ENCODE measurements at places on chromosomes 4 and X. TPM values are rescaled to one million over a fixed set of nuclear protein-coding genes. Genes with fewer than 3 reads are reported as not detected.

DNA sequence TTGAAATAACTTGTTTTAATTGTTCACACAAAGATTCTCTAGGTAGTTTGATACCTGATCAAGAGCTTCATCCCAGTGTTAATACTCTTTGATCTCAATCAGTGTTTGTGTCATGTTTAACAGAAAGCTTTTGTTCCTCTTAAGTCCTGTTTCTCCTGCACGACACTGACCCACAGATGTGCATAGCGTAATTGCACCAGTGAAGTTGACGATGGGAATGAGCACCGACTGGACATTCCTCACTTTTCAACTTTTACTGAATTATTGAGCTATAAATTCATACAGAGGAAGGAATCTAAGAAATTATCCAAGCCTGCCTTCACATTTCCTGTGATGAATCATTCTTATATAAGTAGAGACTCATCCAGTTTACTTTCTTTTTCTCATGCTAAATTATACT, 878.7 kb upstream of the TENM3 start:
- DNase-seq, result no peak

DNA sequence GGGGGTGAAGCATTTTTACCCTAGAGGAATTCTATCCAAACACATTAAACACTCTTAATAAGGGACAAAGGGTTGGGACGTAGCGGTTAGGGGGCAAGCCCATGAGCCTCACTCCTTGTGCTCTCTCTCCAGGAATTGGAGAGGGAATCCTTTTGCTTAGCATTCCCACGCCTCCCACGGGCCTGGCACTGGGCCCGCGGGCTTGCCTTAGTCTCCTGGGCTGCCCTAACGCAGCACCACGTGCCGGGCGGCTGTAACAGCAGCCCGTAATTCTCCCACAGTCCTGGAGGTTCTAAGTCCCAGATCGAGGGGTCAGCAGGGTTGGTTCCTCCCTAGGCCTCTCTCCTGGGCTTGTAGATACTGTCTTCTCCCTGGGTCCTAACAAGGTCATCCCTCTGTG, 67.5 kb downstream of the TBL1X start:
- DNase-seq, result no peak

DNA sequence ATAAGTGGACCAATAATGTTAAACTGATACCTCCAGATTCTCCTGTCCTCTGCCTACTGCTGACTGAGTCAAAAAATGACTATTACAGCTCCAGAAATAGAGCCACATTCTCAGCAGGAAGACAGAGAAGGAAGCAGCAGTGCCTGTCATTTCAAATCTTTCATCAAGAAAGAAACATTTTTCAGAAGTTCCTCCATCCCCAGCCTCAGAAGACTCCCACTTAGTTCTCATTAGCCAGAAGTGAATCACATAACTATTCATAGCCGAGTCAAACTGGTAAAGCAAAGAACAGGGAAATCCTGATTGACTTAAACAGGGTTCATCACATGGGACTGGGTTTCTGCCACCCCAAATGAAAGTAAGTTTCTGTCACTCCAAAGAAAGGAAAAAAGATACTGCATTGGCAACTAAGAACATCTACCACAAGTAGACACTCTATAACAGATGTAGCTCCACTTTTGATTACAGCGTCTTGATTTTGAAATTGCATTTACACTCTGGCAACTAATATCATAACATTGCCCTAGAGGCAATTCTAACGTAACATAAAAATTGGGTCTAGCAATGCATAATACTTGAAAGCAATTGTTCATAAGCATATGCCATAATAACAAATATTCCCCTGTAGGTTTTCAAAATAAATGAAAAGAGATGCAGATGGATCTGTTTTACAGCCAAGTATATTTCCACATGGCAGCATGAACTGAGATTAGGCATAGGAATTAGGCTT, 599.8 kb downstream of the GALNTL6 start:
- no peak for DNase-seq

DNA sequence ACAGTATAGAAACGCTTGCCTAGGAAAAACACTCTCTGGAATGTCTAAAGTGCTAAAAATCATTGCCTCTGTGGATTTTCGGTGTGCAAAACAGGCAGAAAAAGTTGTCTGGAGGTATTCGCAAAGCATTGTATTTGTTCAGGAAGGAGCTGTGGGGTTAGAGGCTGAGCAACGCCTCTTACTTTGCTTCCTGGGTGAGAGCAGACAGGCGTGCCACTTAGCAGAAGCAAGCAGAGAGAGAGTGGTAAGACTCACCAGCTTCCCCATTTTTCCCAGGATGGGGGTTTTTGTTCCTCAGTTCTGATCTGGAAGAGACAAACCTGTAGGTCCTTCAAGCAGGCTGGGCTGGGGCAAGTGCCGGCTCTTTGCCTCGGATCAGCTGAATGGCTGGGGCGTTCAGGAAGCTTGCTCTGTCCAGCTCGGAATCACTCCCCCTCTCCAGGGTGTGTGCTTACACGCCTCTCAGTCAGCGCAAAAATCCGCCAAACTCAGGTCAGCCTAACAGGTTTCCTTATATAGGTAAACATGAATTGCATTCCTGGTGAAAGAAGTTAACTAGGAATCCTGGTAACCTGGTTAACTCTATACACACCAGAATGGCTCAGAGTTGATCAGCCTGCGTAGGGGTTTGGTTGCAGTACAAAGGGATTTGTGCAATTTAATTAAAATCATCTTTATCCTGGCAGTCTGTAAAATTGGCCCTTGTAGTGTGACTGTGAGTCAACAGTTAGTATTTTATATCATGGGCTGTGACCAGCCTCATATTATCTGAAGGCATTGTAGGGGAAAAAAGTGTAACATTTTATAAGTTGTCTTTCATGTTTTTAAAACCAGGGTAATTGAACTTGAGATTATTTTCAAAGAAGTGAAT, 213.1 kb upstream of the MID1 start:
- peak; percentile 32 for DNase-seq

DNA sequence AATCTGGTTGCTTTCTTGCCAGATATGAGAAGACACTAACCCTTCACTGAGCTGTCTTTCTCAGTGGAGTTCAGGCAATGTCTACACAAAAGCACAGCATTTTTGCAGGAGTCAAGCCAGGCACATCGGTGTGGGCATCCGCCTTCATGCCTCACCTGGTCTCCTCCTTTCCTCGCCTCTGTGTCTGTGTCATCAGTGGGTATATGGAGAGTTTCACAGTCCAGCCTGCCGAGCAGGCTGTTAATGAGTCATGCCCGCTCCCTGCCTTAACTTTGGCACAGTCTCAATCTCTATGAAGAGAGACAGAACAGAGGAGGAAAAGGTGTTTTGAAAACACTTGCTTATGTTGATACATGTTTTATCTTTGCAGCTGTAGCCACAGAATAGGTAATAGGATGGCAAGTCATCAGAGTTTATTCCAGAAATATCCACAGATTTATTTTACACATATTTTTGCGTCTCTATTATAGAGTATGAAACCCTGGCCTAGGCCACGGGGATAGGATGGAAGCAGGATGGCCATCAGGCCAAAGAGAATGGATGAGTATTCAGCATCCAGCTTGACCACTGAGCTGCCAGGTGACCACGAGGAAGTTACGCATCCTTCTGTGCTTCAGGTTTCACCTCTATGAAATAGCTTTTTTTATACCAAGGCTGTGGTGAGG, 32.8 kb upstream of the MAML3 start:
- no peak for DNase-seq

DNA sequence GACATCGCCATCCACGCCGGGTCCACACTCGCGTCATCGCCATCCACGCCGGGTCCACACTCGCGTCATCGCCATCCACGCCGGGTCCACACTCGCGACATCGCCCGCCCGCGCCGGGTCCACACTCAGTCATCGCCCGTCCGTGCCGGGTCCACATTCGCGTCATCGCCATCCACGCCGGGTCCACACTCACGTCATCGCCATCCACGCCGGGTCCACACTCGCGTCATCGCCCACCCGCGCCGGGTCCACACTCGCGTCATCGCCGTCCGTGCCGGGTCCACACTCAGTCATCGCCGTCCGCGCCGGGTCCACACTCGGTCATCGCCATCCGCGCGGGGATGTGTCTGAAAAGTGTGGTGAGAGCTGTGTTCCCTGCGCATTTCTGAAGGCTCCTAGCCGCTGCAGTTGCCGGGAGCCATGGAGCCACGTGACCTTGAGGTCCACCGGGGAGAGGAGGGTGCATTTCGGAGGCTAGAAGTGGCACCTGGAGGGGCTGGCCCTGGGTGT, 17.3 kb downstream of the PCGF3 start:
- DNase-seq, result no peak

DNA sequence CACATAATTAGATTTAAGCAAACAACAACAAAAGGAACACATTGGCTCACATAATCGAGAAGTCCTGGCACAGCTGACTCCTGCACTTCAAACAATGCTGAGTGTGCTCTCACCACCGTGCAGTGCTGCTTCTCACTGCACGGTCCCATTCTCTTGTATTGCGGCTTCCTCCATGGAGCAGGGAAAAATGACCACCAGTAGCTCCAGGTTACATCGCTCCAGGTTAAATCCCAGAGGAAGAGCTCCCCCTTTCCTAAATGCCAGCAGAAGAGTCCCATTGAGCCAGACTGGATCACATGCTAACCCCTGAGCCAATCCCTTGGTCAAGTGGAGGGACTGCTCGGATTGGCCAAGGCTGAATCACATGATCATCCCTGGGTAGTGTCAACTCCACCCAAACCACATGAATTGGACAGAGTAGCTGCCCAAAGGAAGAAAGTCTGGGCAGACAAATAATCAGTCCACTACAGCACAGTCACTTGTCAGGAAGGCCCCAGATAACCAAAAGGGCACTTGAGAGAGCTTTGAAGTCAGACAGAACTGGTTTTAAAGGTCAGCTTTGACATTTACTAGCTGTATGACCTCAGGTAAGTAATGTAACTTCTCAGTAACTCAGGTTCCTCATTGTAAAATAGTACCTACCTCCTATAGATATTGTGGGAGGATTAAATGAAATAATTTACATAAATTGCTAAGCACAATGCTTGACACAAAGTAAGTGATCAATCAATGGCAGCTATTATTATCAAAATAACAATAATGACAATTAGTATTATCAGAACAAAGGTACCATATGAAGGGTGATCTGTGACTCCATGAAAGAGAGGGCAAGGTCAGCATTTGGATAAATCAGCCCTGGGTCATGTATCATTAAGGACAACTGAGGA, 14.3 kb downstream of the TEC start:
- peak; percentile 57 for DNase-seq

- no peak for DNase-seq
These were observed 96.8 kb downstream of the PHEX start for GRCh38 chrX:22128961-22129360.

DNA sequence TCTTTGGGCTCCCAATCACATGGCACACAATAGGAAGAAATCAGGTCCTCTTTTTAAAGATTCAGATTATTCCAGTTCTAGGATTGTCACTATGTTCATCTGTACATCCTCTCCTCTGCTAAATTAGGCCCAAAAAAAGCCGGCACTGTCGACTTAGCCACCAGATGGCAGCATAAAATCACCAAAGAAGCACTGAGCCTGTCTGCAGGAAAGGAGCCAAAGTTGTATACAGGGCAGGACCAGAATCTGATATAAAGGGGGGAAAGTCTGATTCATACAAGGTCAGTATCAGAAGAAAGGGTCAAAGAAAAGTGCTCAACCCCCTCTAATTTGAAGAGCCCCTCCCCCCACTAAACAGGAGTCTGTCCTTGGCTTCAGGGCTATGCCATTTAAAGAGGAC, 292.5 kb downstream of the CHIC1 start:
- DNase-seq, result peak; percentile 43

GRCh38 chr4:168386002-168386401, 67.5 kb upstream of the DDX60 start:
- DNase-seq, result no peak

DNA sequence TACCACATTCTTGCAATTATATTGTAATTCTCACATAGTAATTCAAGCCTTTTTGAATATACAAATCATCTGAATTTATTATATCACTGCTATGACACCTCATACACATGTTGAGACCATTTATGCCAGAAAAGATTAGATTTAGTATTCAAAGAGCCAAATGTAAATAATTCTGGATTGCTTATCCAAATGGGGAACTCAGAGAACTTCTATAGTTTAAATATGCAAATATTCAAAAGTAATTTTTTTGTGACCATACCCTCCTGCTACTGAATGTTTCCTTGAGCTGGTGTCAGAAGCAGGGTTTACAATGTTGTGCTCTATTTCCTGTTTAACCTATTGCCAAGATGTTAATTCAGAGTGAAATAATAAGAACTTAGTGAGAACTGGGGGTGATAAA, 372.2 kb downstream of the TRIML1 start:
- no peak for DNase-seq

Gene GNRHR
- total RNA-seq, result not detected

Gene IRS4
- total RNA-seq, result not detected

Gene RAB39B
- total RNA-seq, result 0.17 TPM

Gene STARD8
- 9.8 TPM for total RNA-seq

DNA sequence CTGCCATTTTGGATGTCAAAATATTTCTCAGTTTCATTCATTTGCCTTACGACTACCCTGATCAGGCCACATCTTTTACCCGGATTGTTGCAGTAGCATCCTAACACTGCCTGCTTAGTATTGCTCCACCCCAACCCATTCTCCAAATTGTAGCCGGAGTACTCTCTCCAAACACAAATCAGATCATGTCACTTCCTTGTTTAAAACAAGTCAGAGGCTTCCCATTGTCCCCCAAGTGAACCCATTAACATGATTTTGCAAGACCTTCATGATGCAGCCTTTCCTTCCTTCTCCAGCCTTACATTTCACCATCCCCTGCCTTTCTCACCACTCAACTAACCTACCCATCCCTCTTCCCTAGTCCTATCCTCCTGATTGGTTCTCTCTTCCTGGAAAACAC, 53.1 kb downstream of the FANCB start:
- DNase-seq, result no peak
